PC-9 (cell line): ENCODE measurements at places on chromosomes 11 and 22. TPM values are rescaled to one million over a fixed set of nuclear protein-coding genes. Genes with fewer than 3 reads are reported as not detected.

- H3K4me1 ChIP-seq = peaks cover 30% of the 10 kb centered on the region
- peak overlapping the region; percentile 36; the same call in 1 of the 2 replicates for H3K27ac ChIP-seq
- no peaks in the 10 kb centered on the region for H3K27me3 ChIP-seq
- DNase-seq = no peak
- peak overlapping the region; percentile 86 for H3K4me3 ChIP-seq
Measured at GRCh38 chr11:106022795-106023275, 795 bp upstream of the MSANTD4 start.

GRCh38 chr11:115561116-115561515, 56.9 kb upstream of the CADM1 start:
- no peaks in the 10 kb centered on the region for H3K4me1 ChIP-seq
- H3K27me3 ChIP-seq = peaks cover 22% of the 10 kb centered on the region; the same call in 1 of the 2 replicates
- no peak for DNase-seq
- H3K27ac ChIP-seq = no peak overlapping the region

DNA sequence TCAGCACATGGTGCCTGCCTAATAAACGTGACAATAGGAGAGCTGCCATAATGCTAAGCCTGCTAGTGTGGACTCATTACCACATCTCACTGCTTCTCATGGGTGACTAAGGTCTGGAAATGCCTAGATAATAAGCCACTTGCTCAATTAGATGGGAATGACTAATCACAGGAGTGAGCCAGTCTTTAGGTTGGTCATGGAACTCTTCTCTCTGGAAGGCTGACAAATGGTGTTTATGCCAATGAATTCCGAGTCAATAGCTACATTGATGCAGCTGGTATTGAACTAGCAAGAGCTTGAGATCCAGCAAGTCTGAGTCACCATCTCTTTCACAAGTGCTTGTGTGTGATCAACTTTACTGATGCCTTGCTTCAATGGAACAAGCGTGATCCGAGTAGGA, 334.9 kb downstream of the OPCML start:
- H3K4me3 ChIP-seq = no peak overlapping the region
- H3K27me3 ChIP-seq = peaks cover 6% of the 10 kb centered on the region; the same call in 1 of the 2 replicates
- DNase-seq = no peak
- H3K36me3 ChIP-seq = no peaks in the 10 kb centered on the region

GRCh38 chr11:73578592-73579185, 19.2 kb downstream of the FAM168A start:
- H3K27me3 ChIP-seq = no peaks in the 10 kb centered on the region
- H3K27ac ChIP-seq = no peak overlapping the region
- no peaks in the 10 kb centered on the region for H3K36me3 ChIP-seq

GRCh38 chr11:47616726-47617416, 22.7 kb upstream of the C1QTNF4 start:
- H3K36me3 ChIP-seq = peaks cover 8% of the 10 kb centered on the region
- H3K4me3 ChIP-seq = no peak overlapping the region
- peak; percentile 32 for DNase-seq
- no peak overlapping the region for H3K27ac ChIP-seq

DNA sequence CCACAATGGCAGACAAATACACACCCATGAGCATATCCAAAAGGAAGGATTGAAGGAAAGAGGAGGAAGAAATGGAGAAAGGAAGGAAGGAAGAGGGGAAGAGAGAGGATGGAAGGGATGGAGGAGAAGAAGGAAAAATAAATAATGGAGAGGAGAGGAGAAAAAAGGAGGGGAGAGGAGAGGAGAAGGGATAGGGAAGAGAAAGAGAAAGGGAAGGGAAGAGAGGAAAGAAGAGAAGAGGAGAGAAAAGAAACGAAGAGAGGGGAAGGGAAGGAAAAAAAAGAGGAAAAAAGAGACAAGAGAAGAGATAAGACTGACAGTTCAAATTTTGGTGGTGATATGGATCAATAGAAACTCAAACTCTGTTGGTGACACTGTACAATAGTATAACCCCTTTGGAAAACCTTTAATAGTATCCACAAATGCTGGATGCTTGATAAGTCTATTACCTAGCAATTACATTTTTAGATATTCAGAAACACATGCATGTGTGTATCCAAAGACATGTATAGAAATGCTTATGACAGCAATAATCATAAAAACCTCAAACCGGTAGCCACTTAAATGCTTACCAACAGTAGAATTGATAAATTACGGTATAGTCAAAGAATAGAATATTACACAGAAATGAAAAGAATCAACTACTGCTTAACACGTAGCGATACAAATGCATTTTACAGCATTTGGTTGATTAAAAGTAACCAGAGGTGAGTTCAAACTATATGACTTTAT, 1.2 kb upstream of the HBD start:
- H3K4me3 ChIP-seq = no peak overlapping the region
- no peak for DNase-seq
- no peak overlapping the region for H3K27ac ChIP-seq
- no peaks in the 10 kb centered on the region for H3K4me1 ChIP-seq
- H3K27me3 ChIP-seq = no peaks in the 10 kb centered on the region

DNA sequence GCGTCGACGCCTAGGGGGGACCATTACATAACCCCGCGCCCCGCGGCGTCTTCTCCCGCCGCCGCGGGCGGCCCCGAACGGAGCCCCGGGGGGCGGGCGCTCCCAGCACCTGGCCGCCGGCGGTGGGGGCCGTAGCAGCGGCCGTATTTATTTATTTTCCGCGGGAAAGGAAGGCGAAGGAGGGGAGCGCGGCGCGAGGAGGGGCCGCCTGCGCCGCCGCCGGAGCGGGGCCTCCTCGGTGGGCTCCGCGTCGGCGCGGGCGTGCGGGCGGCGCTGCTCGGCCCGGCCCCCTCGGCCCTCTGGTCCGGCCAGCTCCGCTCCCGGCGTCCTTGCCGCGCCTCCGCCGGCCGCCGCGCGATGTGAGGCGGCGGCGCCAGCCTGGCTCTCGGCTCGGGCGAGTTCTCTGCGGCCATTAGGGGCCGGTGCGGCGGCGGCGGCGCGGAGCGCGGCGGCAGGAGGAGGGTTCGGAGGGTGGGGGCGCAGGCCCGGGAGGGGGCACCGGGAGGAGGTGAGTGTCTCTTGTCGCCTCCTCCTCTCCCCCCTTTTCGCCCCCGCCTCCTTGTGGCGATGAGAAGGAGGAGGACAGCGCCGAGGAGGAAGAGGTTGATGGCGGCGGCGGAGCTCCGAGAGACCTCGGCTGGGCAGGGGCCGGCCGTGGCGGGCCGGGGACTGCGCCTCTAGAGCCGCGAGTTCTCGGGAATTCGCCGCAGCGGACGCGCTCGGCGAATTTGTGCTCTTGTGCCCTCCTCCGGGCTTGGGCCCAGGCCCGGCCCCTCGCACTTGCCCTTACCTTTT, at the start of gene EP300:
TSS of gene EP300 (plus strand) at position 570 of the 795 bp plus-strand sequence. CDS start 413 bp downstream, outside the sequence.
- DNase-seq = peak; percentile 80
- peaks cover 28% of the 10 kb centered on the region for H3K4me1 ChIP-seq
- H3K4me3 ChIP-seq = peak within 1 kb of the TSS; percentile 92
- no peaks in the 10 kb centered on the region for H3K27me3 ChIP-seq
- H3K36me3 ChIP-seq = peaks cover 22% of the 10 kb centered on the region

DNA sequence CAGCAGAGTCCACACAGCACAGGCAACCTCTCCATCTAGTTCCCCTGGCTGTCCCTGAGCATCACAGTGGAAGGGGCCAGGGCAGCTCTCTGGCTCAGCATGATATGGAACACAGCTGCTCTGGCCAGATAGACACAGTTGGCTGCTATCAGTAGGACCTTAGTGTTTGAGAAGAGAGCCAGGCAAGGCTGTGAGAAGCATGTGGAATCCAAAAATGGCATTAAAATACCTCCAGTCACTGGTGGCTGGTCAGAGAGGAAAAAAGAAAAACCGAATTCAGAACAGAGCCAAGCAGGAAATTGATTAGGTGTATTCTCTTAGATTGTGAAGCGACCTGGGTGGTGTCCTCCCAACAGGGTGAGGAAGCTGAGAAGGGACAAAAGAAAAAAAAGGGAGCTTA, 27.9 kb downstream of the SERPINH1 start:
- no peaks in the 10 kb centered on the region for H3K36me3 ChIP-seq
- no peak for DNase-seq
- no peak overlapping the region for H3K27ac ChIP-seq
- no peaks in the 10 kb centered on the region for H3K27me3 ChIP-seq
- no peaks in the 10 kb centered on the region for H3K4me1 ChIP-seq

DNA sequence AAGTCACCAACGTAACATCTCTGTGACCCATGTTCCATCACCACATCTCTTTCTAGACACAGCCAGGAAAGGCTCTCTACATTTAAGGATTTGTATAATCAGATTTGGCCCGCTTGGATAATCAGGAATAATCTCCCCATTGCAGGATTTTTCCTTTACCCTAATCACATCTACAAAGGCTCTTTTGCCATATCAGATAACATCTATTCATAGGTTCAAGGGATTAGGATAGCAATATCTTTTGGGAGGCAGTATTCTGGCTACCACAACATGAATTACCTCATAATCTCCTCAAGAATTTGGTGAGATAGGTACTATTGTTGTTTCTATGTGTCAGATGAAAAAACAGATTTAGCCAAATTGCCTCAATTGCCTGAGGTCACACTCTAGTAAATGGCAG, 142.8 kb upstream of the UBASH3B start:
- no peak for DNase-seq
- H3K27me3 ChIP-seq = peaks cover 28% of the 10 kb centered on the region; the same call in 1 of the 2 replicates
- H3K4me3 ChIP-seq = no peak overlapping the region
- no peaks in the 10 kb centered on the region for H3K36me3 ChIP-seq
- H3K27ac ChIP-seq = no peak overlapping the region

- H3K27me3 ChIP-seq = no peaks in the 10 kb centered on the region
- no peak overlapping the region for H3K27ac ChIP-seq
- no peaks in the 10 kb centered on the region for H3K4me1 ChIP-seq
- no peak overlapping the region for H3K4me3 ChIP-seq
Measured at GRCh38 chr11:111823131-111823530, 48.2 kb downstream of the ALG9 start.

DNA sequence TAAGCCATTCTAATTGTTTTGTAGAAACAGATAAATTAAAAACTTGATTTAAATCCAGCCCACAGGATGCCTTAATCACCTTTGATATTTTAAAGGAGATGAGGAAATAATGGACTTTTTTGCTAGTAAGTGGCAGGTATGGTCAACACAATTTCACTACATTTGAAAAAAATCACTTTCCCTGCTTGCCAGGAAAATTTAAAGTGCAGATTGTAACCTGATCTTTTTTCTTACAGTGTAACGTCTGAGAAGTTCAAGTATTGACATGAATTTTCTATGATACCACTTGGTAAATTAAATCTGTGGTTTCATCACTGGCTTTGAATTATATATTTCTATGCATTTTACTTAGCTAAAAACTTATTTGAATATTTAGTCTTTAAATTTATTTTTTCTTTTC, 65.3 kb downstream of the ARHGEF12 start:
- peak overlapping the region; percentile 44 for H3K27ac ChIP-seq
- no peak for DNase-seq
- H3K36me3 ChIP-seq = no peaks in the 10 kb centered on the region
- peaks cover 32% of the 10 kb centered on the region for H3K4me1 ChIP-seq
- no peaks in the 10 kb centered on the region for H3K27me3 ChIP-seq
- H3K4me3 ChIP-seq = no peak overlapping the region

DNA sequence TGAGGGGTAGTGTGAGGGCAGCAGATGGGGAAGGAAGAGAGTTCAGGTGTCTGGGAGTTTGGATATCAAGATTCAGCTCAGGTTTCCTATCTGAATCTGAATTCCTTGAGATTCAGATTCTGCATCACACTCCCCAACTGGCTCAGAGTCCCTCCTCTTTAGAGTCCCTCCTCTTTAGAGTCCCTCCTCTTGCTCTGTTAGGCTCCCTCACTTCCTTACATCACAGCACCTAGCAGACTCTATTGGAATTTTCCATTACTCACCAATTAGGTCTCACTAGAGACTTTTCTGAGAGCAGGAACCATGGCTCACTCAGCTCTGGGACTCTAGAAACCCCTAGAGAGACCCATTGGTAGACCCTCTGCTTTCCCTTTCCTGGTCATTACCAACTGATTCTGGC, 303.4 kb upstream of the SYN3 start:
- DNase-seq = no peak
- H3K27me3 ChIP-seq = no peaks in the 10 kb centered on the region
- no peaks in the 10 kb centered on the region for H3K4me1 ChIP-seq
- no peaks in the 10 kb centered on the region for H3K36me3 ChIP-seq

- H3K4me1 ChIP-seq = no peaks in the 10 kb centered on the region
- peak overlapping the region; percentile 52 for H3K4me3 ChIP-seq
- peaks cover 8% of the 10 kb centered on the region; the same call in 1 of the 2 replicates for H3K27me3 ChIP-seq
- H3K27ac ChIP-seq = no peak overlapping the region
- no peak for DNase-seq
Measured at GRCh38 chr11:1382831-1383607, 6.7 kb upstream of the BRSK2 start.

DNA sequence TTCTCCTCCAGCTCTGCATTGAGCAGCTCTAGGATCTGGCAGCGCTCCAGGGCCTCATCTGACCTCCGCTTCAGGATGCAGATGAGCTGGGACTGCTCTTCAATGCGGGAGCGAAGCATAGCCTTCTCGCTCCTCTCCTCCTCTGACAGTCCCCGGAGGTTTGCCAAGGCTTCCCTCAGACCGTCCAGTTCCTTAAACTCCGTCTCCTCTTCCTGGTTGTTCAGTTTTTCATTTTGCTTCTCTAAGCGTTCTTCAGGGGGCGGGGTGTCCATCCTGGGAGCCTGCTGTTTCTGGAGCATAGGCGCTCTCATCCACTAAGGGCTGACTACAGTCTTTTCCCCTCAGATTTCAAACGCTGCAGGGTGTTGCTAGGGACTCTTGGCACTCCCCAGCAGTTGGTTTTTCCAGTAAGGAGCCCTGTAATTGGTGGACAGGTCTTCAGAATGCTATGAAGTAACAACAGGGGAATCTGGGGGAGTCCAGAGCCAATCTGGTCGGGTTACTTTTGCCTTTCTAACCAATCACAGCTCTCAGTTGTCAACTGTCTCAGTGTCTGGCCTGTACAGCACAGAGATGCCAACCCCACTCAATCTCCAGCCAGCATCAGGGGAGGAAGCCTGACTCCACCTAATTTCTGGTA, at the start of gene CCDC89:
TSS of gene CCDC89 (minus strand) at position 376 of the 640 bp plus-strand sequence. CDS start at position 311, 65 bp downstream.
- H3K4me1 ChIP-seq = peaks cover 8% of the 10 kb centered on the region; the same call in 1 of the 2 replicates
- no peaks in the 10 kb centered on the region for H3K27me3 ChIP-seq
- no peak for DNase-seq
- H3K4me3 ChIP-seq = no peak within 1 kb of the TSS

LGALS12 gene
- total RNA-seq = not detected in 2 replicates

TMEM86A gene
- total RNA-seq = 1.4 and 2.1 TPM in 2 replicates

SYT9 gene
- not detected in 2 replicates for total RNA-seq
